ENCODE measurements at places on chromosomes 3 and 15. TPM values are rescaled to one million over a fixed set of nuclear protein-coding genes. Genes with fewer than 3 reads are reported as not detected.
A peak's percentile ranks its signal among the peaks of the same experiment; 100 is the strongest.

- H3K27ac ChIP-seq = no peak overlapping the region
- peaks cover 18% of the 10 kb centered on the region for H3K4me1 ChIP-seq
- H3K27me3 ChIP-seq = no peaks in the 10 kb centered on the region
- DNase-seq = peak; percentile 70
- H3K4me3 ChIP-seq = no peak overlapping the region
Observed at GRCh38 chr3:194261581-194262063, 89.5 kb downstream of the CPN2 start.

GRCh38 chr3:23805210-23805632 is 534 bp upstream of the UBE2E1 start:
- peak overlapping the region; percentile 92 for H3K27ac ChIP-seq
- H3K4me1 ChIP-seq = peaks cover 38% of the 10 kb centered on the region
- no peaks in the 10 kb centered on the region for H3K36me3 ChIP-seq
- H3K4me3 ChIP-seq = peak overlapping the region; percentile 95

- H3K27me3 ChIP-seq = no peaks in the 10 kb centered on the region
- H3K36me3 ChIP-seq = no peaks in the 10 kb centered on the region
- DNase-seq = no peak
- no peak overlapping the region for H3K4me3 ChIP-seq
- no peak overlapping the region for H3K27ac ChIP-seq
Observed at GRCh38 chr3:65963787-65964677, 74.7 kb downstream of the MAGI1 start.

GRCh38 chr3:151838574-151839312 is 24.8 kb downstream of the AADAC start:
- DNase-seq = no peak
- H3K27me3 ChIP-seq = no peaks in the 10 kb centered on the region
- H3K4me1 ChIP-seq = peaks cover 20% of the 10 kb centered on the region
- no peak overlapping the region for H3K27ac ChIP-seq
- H3K4me3 ChIP-seq = peak overlapping the region; percentile 33
- no peaks in the 10 kb centered on the region for H3K36me3 ChIP-seq

The SST gene
- total RNA-seq = not detected

DNA sequence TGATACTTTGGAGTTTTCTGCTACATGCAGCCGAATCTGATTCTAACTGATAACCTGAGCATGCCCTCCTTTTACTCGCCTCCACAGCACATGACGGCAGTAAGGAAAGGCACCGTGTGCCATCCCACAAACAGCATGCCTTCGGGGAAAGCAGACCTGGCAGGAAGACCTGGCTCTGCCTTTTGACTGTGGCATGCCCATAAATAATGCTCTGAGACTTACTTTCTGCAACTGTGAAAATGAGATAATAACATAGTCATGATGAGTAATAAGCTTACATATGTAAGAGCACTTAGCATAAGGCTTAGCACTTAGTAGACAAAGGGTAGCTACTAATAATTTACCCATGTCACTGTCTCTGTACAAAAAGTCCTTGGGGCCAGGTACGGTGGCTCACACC is 32.9 kb downstream of the MTHFS start:
- peaks cover 4% of the 10 kb centered on the region for H3K36me3 ChIP-seq
- H3K27ac ChIP-seq = no peak overlapping the region
- no peak for DNase-seq
- no peak overlapping the region for H3K4me3 ChIP-seq
- H3K27me3 ChIP-seq = no peaks in the 10 kb centered on the region

- no peak for DNase-seq
- H3K4me1 ChIP-seq = no peaks in the 10 kb centered on the region
Observed at GRCh38 chr3:103085465-103085864, 650.6 kb downstream of the ZPLD1 start.

- no peak overlapping the region for H3K4me3 ChIP-seq
- H3K4me1 ChIP-seq = peaks cover 3% of the 10 kb centered on the region
- H3K27ac ChIP-seq = no peak overlapping the region
- H3K27me3 ChIP-seq = no peaks in the 10 kb centered on the region
Observed at GRCh38 chr3:40717471-40717870, 192.7 kb downstream of the ZNF621 start.

The DUOXA2 gene
- not detected for total RNA-seq

- no peak for DNase-seq
- peaks cover 53% of the 10 kb centered on the region for H3K4me1 ChIP-seq
- no peak overlapping the region for H3K27ac ChIP-seq
Observed at GRCh38 chr3:37902674-37903073, 41.0 kb downstream of the CTDSPL start.

DNA sequence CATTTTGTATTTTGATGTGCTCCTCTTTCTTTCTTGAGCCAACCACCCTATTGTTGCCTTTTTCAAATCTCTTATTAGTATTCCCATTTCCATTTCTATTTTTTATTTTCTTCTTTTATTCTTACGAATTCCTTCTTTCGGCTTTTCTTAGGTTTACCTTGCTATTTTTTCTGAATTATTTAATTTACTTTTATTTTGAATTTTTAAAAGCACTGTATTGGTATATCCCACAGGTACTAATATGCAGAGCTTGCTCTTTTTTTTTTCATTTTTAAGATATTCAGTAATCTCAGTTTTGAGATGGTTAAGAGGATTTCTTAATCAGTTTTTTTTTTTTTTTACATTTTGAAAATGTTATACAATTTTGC is 18.4 kb upstream of the MCF2L2 start:
- H3K4me1 ChIP-seq = peaks cover 12% of the 10 kb centered on the region
- H3K27me3 ChIP-seq = no peaks in the 10 kb centered on the region

DNA sequence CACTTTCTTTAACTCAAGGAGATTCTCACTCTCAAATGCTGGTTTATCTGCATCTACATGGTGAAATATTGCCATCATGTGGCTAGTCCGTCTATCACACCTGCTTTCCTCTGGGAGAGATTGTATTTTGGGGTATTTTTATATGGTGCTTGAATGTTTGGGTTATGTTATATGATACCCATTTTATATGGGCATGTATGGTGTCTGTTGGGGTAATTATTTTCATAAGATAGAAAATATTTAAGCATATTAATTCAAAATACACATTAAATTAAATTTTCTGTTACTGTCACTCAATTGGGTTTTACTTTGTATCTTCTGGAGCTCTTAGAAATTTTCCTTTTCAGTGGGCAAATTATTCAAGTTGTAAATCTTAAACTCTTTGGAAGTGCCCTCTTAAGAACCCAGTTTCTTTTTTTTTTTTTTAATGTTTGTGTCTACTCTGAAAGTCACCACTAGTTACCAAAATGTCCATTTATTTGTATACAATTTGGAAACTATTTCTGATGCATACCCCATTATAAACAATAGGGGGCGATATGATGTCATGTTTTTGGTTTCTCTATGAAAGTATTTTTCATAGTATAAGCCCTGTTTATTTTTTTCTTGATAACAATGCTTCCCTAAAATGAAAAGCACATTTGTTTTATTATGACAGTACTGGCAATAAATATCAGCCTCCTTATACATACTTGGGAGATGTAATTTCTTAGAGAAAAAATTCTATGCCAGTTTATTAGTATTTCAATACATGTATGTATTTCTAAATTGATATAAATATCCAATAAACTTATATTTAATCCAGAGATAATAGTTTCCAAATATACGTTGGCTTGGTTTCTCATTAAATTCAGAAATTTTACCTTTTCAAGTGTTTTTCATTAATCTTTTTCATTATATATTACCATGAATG is 36.1 kb upstream of the PLSCR5 start:
- H3K4me1 ChIP-seq = no peaks in the 10 kb centered on the region
- no peak overlapping the region for H3K4me3 ChIP-seq
- no peaks in the 10 kb centered on the region for H3K36me3 ChIP-seq
- no peak for DNase-seq

- no peaks in the 10 kb centered on the region for H3K4me1 ChIP-seq
- no peak overlapping the region for H3K27ac ChIP-seq
- no peak overlapping the region for H3K4me3 ChIP-seq
- no peak for DNase-seq
Observed at GRCh38 chr3:86826292-86826691, 164.7 kb downstream of the VGLL3 start.

Data from suprapubic skin (tissue), 4 donors.